Left kidney (tissue), 8 donors: ENCODE measurements at places on chromosomes 4 and X.

- DNase-seq: no peak
Measured at GRCh38 chrX:69457756-69458155, 46.4 kb upstream of the NALF2 start.

- no peak for DNase-seq
Measured at GRCh38 chrX:1500701-1501624, 36.0 kb downstream of the P2RY8 start.

DNA sequence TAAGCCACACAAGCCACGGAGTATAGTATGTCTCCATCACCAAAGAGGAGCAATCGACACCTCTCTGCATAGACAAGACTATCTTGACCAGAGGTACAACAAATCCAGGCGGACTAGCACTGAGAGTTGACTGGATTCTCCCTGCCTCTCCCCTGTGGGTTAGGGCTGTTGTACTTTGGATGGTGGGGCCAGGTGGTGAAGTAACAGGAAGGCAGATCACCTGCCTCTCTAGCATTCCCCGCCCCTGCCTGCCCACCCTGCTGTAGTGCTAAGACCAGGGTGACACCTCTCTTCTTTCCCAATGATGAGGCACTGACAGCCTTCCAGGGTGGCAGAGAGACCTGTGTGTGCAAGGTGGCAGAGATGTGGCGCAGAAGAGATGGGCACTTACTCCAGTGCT is 47.5 kb upstream of the TRIM2 start:
- DNase-seq: no peak

DNA sequence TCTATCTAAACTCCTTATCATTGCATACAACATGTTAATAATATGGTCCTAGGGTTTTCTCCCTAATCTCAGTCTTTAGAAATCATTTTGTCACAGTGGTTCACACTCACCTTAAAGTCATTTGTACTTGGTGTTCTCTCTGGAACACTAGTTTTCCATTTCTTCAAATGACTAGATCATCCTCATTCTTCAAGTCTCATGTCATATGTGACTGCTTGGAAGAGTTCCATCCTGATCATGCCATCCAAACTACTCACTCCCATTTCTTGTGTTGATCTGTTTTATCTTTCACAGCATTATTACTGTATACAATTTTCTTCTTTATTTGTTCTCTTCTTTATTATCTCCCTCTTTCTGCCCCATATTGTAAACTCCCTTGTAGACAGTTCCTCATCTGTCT is 66.5 kb downstream of the HTR2C start:
- no peak for DNase-seq

DNA sequence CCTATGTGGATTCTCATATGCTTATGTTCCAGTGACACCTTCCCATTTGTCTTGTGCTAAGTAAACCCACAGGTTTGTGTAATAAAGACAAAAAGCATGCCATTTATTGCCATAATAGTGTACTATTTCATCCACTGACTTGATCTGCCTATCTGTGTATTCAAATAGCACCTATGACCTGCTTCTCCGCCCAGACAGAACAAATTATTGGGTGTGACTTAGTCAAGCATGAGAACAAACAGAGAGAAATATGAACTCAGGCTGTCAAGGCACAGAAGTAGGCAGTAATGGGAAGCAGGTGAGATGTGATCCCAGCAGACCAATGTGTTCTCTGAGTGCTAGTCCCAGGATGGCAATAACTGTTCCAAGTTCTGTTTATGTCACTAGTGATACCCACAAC is 25.4 kb downstream of the ELOVL6 start:
- DNase-seq: no peak

- DNase-seq: no peak
Measured at GRCh38 chrX:22383988-22384387, 111.3 kb downstream of the CBLL2 start.

- no peak for DNase-seq
Measured at GRCh38 chr4:1164956-1165545, 7.3 kb downstream of the SPON2 start.
